ENCODE measurements at places on chromosomes 11 and 22.

GRCh38 chr11:73538381-73538872 lies 59.5 kb downstream of the FAM168A start:
- no peak for DNase-seq

DNA sequence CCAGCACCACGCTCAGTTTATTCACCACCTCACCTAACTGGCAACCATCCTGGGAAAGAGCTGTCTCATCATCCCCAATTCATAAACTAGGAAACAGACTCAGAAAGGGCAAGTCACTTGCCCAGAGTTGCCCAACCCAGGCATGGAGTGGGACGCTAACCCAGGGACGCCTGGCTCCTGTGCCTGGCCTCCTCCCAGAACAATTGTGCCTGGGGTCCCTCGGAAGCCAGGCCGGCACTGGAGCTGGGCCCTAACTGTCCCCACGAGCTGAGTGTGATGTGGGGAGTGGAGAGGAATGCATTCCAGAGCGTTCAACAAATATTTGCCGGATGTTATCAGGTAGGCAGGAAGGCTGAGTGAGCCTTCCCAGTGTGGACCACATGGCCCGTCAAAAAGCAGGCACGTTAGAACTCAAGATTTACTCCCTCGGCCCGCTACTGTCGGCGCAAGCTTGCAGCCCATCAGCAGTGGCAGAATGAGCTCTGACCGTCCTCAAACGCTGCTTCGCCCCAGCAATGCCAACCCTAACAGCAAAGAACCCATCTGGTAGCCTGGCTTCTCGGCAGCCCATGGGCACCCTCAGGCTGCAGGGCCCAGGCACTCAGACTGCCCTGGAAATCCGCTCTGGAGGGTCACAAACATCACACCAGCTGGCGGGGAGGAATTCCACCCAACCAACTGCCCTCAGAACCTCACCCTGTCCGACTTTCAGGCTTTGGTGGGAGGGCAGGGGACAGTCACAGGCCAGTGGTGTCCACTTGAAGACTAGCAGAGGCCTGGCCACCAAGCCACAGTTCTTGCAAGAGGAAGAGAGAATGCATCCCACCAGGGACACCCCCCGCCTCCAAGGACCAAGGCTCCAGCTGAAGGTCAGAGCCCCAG lies 35.6 kb downstream of the MYH9 start:
- no peak for DNase-seq

DNA sequence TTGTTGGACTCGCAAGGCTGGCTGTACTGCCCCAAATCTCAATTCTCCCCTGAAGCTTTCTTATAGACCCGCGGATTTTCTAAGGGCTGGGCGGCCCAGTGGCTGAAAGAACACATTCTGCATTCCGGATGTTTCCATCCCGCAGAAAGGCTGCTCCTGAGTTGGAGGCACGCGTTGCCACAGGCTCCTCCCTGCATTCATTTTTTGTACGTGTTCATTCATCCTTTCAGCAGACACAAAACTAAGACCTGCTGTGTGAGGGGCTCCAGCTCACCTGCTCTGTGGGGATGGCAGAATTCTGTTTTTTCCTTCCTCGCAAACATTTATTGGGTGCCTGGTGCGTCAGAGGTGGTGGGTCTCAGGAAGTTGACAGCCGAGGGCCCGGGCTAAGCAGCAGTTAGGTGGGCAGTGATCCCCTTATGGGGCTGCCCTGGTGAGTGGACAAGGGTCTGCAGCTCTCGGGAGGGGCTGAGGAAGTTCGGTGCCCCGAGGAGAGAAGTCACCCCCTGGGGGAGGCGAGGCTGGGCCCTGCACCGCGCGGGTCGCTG lies 23.7 kb downstream of the SHANK3 start:
- DNase-seq, result no peak

DNA sequence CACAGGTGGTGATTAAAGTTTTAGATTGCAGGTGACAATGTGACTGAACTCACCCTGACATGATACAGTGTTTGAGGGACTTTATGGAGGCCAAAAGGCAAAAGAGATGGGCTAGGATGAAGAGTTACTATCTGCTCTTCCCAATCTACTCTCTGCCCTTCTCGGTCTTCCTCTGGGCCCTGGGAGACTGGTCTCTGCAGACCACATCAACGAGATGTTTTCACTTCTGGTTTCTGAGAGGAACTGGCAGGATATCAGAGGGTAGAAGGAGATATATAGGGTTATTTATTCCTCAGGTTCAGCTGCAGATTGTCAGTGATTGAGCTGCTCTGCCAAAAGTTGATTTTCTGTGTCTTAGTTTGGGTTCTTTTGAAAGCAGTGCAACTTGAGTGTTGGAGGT lies 32.4 kb upstream of the CD44 start:
- no peak for DNase-seq

GRCh38 chr11:38005597-38005996 lies 1407.6 kb upstream of the RAG2 start:
- DNase-seq, result no peak

DNA sequence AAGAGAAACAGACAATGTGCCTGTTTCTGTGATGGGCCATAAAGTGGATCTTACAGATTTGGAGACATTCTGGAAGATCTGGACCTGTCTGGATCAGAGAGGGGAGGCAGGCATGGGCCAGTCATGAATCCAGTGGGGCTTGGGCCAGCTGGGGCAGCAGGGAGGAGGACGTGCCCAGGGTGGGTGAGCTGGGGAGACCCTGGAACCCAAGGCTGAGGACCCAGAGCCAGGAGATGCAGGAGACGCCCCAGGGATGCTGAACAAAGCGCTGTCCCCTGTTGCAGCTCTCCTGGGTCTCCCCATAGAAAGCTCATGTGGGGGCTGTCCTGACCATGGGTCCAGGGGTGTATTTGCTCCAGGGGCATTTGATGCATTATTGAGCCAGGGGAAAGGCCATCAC lies 1.5 kb upstream of the APOBEC3A start:
- DNase-seq, result no peak

- no peak for DNase-seq
These were observed 35.0 kb upstream of the TP53I11 start for GRCh38 chr11:44985721-44986120.

- no peak for DNase-seq
These were observed 31.2 kb downstream of the PDE2A start for GRCh38 chr11:72642884-72643522.

GRCh38 chr11:60951606-60951903 lies 421 bp downstream of the SLC15A3 start:
- no peak for DNase-seq

DNA sequence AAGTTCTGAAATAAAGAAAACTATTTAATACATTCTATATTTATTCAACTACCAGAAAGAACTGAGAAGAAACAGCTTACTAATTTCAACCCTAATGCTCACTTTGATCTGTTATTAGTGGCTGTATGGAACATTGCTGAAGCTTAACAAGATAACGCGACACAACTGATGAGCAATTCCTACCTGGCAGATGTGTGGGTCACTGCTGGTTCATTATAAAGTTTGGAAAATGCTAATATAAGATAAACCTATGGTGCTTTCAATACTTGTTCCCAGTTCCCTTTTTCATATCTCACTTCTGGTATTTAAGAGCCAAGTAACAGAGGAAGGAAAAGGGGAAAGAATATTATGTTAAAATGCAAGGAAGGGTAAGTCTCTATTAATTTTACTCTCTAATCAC lies 10.5 kb downstream of the CTSC start:
- DNase-seq, result no peak

Measured in esophagus squamous epithelium (tissue), 5 donors.